AML-193 (cell line): ENCODE measurements at places on chromosomes 3 and 15.
A peak's percentile ranks its signal among the peaks of the same experiment; 100 is the strongest.

GRCh38 chr3:49465270-49466034, 4.6 kb upstream of the DAG1 start:
- no peak for DNase-seq

- DNase-seq = no peak
These were observed 843.9 kb downstream of the TUSC7 start for GRCh38 chr3:117553461-117553860.

DNA sequence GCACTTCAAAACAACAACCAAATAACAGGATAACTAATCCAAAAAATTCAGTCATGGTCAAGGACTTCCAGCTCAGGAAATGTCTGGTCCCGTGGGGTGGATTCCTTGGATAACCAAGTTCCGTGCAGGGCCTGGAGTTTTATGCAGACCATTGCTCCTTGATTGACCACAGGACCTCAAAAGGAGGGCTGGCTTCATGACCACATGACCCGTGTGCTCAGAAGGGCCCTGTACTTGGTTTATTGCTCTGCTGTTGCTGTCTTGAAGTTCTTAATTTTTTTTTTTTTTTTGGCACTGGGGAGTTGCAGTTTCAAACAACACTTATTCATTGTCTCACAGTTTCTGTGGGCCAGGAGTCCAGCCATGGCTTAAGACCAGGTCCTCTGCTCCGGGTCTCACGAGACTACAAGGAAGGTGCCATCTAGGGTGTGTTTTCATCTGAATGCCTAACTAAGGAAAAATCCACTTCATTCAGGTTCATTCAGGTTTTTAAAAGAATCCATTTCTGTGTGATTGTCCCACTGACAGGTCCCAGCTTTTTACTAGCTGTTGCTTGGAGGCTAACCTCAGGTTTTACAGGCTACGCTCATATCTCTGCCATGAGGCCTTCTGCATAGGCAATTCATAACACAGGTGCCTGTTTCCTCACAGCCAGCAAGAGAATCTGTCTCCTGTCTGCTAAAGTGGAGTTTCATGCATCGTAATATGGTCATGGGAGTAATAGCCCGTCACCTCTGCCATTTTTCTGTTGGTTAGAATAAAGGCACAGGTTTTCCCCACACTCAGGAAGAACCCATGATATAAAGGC, 65.3 kb downstream of the FLNB start:
- DNase-seq = no peak

DNA sequence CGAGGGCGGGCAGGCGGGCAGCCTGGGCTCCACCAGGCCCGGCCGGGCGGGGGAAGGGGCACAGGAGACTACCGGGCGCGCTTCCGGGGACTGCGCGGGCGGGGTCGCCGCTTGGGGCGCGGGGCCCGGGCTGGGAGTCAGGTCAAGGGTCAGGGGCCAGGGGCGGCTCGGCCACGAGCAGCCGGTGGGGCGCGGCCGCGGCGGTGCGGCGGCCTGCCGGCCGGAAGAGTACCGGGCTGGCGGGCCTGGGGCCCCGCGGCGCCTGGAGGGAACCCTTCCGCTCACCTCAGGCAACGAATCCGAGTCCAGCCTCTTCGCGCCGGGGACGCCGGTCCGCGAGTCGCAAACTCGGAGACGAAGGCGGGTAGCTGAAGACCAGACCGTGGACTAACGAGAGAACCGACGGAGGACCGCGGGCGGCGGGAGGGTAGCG, 225 bp downstream of the RHOA start:
- DNase-seq = peak; percentile 48

DNA sequence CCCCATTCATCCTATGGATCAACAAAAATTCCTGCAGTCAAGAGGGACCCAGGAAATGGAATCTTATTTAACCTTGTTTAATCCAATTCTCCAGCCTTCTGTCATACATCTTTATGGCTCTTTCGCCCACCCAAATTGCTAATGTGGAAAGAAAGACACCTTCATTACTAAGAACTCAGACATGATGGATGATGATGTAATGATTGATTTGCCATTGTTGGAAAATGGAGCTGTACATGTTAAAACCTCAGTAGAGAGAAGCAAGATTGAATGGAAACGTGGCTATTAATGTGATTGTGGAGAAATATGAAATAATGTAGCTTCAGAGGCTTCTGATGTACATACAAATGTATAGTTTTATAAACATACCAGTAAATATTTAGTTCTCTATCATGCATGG, 15.7 kb upstream of the PTPRG start:
- no peak for DNase-seq

- no peak for DNase-seq
These were observed 516.1 kb downstream of the MECOM start for GRCh38 chr3:169147238-169148008.

GRCh38 chr3:141391298-141391990, 23.1 kb downstream of the ZBTB38 start:
- DNase-seq = no peak

DNA sequence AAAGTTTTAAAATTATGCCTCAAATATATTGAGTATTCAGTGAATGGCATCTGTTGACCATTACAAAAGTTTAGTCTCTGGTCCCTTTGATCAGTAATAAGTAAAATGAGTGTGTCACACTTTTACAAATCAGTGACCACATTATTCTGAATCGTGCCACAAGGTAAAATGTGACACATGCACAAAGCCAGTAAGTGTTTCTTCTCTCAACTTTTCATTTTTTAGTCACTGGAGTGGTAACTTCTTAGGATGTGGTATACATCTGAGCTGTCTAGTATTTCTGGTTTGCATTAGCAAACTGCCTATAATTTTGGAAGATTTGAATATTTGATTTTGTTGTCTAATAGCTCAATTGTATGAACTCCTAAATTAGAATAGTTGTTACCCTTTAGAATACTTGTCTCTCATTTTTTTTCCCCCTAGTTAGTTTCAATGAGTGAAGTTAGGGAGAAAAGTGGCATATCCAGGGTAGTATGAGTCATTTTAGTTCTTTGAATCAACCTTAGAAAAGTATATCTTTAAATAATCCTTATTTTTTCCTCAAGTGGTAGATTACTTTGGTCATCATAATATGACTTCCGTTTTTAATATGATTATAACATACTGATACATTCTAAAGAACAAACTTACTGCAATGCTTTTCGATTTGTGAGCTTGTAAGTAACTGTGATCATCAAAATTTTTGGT, 18.1 kb downstream of the DNAJC13 start:
- DNase-seq = no peak

DNA sequence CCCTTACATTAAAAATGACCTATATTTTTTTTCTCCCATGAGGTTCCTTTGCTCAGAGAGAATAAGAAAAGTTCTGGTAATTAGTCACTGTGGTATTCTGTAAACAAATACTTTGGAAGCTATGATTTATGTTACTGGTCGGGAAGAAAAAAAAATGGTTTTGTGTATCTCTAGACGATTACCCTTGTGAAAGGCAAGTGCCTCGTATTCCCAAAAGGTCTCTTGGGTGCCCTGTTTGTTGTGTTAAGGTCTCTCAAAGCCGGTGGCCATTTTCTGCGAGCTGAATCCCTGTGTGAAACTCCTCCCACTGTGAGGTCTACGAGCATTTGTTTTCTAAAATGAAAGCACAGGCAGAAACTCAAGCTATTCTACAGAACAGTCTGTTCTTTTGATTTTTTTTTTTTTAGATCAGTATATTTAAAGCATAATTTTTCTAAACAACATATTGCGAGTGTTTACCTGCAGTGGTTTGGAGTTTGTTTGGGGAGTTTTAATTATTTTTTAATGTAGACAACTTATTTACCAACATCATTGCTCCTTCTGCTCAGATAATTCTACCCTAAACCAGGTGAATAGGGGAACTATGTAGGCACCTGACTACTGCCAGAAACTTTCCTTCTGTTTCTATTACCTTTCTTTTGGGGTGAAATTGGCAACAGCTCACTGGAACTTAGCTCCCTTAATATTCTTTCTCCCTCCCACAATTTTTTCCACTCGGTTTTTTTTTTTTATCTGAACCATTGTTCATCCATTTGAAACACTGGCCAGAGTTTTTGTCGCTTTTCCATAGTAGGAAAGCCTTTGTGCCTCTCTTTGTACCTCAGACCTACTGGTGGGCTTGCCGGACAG, 44.0 kb downstream of the ZBTB38 start:
- no peak for DNase-seq

- DNase-seq = no peak
These were observed 47.0 kb downstream of the LRIG1 start for GRCh38 chr3:66453651-66454463.

GRCh38 chr15:27427276-27427675, 456.3 kb downstream of the GABRG3 start:
- no peak for DNase-seq

DNA sequence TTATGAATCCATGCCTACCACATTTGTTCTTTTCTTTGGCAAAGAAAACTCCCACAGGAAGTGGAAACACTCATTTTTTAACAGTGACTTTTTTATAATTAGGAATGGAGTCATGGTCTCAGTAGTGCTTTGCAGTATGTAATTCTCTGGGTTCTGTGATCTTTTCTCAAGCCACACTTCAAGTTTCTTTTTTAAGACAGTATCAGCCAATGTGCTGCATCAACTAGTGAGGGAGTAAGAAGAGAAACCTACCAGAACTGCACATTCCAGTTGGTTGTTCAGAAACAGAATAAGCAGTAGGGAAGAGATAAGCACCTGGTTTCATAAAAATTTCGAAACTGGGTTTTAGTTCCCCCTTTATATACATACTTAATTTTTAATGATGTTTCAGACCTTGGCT, 126.3 kb downstream of the FOXB1 start:
- DNase-seq = no peak

GRCh38 chr3:34066328-34066727, 267.9 kb downstream of the PDCD6IP start:
- no peak for DNase-seq
